Astrocyte (in vitro differentiated cells and primary cell): ENCODE measurements at places on chromosomes 2 and 18.
A peak's percentile ranks its signal among the peaks of the same experiment; 100 is the strongest.

DNA sequence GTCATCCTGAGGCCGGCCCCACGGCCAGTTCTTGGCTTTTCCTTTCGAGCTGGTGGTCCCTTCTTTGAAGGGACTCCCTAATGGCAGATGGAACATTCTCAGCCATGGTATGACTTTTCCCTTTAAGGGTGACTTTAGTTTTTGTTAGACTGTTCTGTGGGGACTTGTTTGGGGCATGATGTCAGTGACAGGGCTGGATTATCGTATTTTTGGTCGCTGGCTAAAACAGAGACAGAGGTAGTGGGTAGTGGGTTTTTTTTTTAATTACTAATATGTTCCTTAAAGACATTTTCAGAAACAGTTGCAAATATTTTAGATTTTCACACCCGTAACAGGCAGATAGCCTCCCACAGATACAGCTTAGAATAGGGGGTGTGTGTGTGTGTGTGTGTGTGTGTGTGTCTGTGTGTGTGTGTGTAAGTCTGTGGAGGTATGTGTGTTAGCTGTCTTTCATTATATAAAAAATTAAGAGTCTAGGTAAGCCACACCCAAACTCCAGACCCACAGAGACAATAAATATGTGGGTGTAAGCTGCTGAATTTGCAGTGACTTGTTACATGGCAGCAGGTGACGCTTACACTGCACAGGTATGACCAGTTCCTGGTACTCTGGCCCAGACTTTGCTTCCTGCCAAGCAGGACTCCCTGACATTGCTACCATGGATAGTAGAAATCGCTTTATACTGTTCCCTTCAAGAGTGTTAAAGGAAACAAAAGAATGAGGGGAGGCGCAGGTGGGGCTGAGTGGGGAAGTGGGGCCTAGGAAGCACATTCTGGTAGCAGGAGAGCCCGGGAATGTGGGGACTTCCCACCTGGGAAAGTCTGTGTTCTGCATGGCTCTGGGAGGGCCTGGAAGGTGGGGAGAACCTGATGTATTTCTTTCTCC is 20.9 kb downstream of the NCK2 start:
- DNase-seq, result no peak

DNA sequence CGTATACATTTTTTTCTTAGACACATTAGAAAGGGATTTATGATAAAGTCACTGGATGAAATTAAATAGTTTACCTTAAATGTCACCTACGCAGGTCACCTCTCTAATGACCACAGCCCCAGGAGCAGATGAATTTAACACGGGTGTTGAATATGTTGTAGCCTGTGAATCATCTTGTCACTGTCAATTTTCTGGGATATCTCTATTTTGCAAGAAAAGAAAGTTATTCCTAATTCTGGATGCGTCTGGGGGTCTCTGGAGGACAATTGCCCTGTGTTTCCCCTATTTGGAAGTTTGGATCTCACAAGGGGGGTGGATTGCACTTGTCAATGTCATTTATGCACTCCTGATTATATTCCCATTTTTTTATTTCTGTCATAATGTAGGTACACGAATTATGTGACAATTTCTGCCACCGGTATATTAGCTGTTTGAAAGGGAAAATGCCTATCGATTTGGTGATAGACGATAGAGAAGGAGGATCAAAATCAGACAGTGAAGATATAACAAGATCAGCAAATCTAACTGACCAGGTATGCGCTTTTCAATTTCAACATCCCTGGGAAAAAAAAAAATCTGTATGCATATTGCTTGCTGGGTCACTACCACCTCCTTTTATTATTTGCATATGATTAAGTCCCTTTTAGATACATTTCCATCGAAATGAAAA is 7.7 kb downstream of the MEIS1 start:
- DNase-seq, result no peak

- no peak for DNase-seq
These were observed 58.7 kb downstream of the MYO3B start for GRCh38 chr2:170236680-170237047.

DNA sequence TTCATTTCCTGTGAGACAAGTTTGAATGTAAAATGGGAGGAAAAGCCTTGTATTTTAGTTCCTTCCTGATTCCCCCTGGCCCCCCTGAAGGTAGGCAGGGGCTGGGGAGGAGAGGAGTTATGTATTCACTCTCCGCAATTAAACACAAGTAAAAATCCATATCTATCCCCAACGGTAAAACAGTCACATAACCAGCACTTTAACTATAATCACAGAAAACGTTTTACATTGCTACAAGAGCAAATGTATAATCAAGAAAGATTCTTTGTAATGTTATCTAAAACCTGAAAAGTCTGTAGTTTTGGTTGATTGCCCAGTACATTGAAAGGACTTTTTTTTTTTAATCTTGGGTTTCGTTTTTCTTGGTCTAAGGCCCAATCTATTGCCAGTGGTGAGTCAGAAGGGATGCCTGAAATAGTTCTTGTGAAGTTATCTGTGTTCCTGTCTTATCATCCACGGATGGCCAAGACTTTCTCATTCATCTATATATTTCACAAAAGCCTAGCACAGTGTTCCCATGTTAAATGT is 34.5 kb upstream of the CCNYL1 start:
- DNase-seq, result peak; percentile 90

GRCh38 chr2:160408173-160408958 is 85.2 kb downstream of the RBMS1 start:
- DNase-seq, result no peak

DNA sequence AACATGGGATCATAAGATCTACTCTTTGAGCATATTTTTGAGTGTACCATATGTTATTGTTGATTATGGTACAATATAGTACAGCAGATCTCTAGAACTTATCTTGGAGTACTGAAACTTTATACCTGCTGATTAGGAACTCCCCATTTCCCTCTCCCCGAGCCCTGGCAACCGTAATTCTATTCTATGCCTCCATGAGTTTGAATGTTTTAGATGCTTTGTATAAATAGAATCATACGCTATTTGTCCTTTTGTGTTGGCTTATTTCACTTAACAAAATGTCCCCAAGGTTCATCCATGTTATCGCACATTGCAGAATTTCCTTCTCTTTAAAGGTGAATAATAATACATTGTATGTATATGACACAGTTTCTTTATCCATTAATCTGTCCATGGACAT is 117.2 kb downstream of the PTPRM start:
- DNase-seq, result no peak

GRCh38 chr18:35137632-35138031 is 96.4 kb downstream of the MAPRE2 start:
- DNase-seq, result no peak

GRCh38 chr18:23239885-23240608 is 104.8 kb downstream of the CABLES1 start:
- no peak for DNase-seq

DNA sequence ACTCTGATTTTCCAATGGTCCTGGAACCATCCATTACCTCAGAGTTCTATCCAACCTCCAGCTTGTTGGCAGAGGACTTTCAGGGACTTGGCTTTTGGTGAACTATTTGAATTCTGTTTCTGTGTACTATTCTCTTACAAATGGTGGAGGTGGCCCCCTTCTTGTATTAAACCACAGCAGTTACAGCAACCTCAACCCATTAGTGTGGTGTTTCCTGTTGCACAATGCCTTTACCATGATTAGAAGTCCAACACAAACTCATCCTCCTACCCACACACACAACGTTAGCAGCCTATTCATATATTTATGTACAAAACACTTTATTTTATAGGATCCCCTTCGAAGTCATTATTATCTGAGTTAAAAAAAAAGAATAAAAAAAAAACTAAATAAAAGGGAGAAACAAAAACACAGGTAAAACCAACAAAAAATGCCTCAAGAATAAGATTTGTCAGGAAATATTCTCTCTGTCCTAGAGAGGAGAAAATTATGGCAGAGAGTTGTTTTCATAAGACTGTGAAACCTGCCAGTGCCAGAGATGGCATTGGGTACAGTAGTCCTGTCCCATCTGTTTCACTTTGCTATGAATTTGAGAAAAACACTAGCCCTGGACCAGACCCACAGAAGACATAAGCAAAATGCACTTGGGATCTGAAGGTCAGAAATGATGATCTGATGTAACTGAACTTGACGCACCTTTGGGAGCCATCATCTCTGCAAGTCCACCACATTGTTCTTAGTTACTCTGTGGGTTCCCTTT is 1896.0 kb upstream of the PIK3C3 start:
- no peak for DNase-seq

GRCh38 chr2:61970807-61971556 is 65.5 kb downstream of the COMMD1 start:
- no peak for DNase-seq

DNA sequence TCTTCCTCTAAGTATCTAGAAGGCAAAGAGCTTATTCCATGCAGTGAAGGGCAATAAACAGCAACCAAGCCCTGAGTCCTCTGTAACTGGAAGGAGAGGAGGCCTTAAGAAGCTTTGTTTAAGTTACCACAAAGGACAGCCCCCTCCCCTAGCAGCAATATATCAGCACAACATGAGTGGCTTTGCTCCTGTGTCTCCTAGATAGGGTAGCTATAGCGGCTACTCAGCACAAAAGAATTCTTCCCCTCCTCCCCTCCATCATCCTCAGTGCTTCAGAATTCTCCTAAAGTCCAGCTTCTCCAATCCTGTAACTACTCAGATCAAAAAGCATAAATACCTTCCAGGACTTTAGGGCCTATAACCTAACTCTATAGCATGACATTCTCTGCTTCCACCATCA is 16.5 kb downstream of the SUMO1 start:
- peak; percentile 53 for DNase-seq

DNA sequence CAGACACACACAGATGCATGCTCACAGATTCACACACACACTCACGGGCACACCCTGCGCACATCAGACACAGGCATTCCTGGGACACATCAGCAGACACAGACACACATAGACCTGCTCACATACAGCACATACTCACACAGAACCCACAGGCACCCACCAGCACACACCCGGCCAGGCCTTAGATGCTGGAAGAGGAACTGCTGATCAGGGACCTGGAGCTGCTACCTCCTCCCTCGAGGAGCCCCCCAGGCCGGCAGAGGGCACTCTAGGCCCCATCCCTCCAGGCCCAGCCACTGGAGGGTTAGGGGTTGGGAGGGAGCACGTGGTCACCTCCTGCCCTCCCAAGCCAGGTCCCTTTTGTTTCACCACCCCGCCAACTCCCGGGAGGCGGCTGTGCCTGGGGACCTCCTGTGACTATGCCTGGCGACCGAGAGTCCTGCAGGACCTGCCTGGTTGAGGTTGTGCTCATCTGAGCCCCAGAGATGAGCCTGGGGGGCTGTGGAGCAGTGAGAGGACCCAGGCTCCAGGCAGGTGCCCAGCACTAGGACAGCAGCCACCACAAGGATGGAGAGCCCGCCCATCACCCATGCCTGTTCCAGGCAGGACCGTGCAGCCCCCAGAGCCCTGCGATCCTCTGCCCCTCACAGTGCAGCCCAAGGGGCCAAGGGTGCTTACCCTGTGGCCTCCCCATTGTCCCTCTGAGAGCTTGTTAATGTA is 21.0 kb upstream of the PTMA start:
- DNase-seq, result no peak

- no peak for DNase-seq
These were observed 76.9 kb downstream of the NDUFA10 start for GRCh38 chr2:239948100-239948881.

DNA sequence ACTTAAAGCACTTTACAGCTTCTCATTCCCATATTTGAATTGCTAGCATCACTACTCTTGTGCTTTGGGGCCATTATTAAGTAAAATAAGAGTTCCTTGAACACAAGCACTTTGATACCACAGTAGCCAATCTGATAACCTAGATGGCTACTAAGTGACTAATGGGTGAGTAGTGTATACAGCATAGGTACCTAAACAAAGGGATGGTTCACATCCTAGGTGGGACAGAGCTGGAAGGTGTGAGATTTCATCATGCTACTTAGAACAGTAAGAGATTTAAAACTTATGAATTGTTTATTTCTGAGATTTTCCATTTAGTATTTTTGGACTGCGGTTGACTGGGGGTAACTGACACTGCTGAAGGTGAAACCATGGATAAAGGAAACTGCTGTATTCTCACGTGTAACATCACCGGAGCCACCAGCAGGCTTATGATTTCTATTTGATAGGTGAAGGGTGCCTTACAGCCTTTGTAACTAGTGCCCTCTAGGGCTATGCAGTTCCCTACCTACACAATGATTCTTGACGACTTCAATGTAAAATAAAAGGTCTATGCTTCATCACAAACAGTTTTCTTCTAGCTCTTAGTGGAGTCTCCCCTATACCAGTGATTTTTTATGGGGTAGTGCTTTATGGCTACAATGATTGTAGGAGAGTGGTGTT is 22.1 kb upstream of the CRIM1 start:
- no peak for DNase-seq

DNA sequence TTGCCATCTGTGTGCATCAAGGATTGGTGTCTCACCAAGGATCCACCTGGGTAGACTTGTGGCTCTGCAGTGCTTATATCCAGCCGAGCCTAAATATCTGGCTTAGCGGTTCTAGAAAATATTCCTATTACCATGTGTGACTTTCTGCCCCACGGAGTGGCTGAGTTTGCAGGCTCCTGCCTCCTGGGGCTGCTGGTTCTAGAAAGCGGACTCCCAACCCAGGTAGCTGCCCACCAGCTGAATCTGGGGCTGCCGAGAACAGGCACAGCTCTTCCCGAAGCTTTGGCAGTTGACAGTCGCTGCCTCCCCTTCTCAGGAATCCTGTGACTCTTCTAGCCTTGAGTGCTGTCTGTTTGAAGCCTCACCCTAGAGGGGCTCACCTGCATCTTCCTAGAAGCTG is 104.6 kb downstream of the TPGS2 start:
- DNase-seq, result no peak

DNA sequence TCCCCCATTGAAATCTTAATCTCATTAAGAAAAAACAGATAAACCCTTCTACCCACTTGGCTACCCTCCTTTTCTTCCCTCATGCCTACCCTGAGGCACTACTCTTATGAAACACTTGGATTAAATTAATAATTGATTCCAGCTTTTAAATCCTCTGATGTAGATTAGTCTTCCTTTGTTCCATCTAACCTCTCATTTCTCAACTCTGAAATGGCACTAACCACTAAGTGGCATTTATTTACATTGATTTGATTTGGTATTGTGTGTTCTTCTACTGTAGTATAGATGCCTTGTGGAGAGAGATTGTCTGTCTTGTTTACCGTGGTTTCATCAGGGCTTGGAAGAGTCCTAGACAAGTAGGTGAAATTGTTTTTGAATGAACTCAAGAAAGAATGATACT is 26.7 kb downstream of the ITGA4 start:
- no peak for DNase-seq

GRCh38 chr18:58025733-58026132 is 18.3 kb upstream of the NEDD4L start:
- peak; percentile 25 for DNase-seq

- DNase-seq, result no peak
These were observed 286.6 kb downstream of the AGAP1 start for GRCh38 chr2:235780401-235780800.

DNA sequence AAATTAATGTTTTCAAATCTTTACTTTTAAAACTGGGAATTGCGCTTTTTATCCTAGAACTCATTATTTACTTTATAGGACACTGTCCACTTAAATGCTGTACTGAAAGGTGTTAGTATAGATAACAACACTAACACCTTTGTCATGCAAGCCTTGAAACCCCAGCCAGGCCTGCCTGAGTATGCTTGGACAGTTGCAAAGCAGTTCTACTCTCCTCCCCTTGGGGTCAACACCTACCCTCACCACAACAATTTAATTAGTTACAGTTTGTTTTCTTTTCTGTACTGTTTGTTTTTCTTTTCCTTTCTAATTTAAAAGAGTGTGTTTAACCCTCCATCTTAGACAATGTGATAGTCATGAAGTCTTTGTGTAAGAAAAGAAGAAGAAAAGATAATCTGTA is 18.9 kb upstream of the FAM98A start:
- DNase-seq, result no peak

GRCh38 chr2:38708900-38709566 is 42.1 kb downstream of the SRSF7 start:
- no peak for DNase-seq
